ENCODE measurements at places on chromosomes 1 and 21.

DNA sequence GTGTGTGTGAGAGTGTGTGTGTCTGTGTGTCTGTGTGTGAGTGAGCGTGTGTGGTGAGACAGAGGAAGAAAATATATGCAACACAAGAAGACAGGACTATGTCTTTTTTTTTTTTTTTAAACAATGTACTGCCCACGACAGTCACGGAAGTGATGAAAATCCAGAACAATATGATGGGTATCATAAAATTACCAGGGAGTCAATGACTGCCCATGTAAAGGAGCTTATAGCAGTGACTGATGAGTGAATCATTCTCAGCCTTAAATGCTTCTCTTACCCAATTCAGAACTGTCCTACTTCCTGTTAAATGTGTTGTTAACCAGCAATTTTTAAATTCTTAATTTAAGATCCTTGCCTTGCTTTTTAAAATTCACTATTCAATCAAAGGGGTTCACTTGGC lies 46.6 kb downstream of the RGS7 start:
- DNase-seq: no peak

DNA sequence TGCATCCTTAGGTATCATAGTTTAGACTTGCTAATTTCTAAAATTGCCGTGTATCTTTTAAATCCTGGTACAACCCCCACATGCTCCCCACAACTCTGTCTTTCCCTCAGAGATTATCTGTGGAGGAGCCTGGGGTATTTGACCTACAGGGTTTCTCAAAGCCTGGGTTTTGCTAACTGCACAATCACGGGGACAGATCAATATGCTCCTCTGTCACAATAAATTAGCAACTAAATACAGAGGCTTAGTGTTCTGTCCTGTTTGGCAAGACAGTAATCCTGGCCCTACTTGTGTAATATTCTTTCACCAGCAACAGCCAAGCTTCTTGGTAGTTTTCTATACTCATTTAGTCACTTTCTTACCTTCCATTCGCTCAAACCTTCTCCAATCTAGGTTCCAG lies 8.5 kb downstream of the ECHDC2 start:
- no peak for DNase-seq

- no peak for DNase-seq
Measured at GRCh38 chr1:85976516-85977205, 179.9 kb downstream of the COL24A1 start.

GRCh38 chr1:107640207-107640606 lies 324.8 kb downstream of the VAV3 start:
- no peak for DNase-seq

DNA sequence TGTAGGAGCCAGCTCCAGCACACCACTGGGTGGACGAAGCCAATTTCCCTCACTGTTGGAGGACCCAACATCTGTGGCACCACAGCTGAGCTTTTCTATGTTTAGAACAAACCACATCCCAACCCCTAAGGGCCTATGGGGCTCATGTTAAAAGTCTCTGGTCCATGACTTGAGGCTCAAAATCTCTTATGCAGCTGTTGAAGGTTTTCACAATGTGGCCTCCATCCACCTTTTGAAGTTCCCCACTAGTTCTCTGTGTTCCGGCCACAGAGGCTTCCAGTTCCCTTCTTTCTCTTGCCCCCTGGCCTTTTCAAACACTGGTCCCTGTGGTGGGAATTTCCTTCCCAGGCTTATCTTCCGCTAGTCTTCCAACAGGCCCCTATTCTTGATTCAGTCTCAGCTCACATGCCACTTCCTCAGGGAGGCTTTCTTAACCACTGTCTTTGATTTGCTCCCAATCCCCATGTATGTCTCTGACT lies 3.9 kb upstream of the IFNLR1 start:
- DNase-seq: no peak
